ENCODE measurements at places on chromosomes 11 and 22. TPM values are rescaled to one million over a fixed set of nuclear protein-coding genes. Genes with fewer than 3 reads are reported as not detected.

- DNase-seq, result no peak
These were observed 688 bp upstream of the LRRC74B start for GRCh38 chr22:21044931-21045584.

- DNase-seq, result no peak
These were observed 18.8 kb upstream of the FAR1 start for GRCh38 chr11:13649619-13650018.

DNA sequence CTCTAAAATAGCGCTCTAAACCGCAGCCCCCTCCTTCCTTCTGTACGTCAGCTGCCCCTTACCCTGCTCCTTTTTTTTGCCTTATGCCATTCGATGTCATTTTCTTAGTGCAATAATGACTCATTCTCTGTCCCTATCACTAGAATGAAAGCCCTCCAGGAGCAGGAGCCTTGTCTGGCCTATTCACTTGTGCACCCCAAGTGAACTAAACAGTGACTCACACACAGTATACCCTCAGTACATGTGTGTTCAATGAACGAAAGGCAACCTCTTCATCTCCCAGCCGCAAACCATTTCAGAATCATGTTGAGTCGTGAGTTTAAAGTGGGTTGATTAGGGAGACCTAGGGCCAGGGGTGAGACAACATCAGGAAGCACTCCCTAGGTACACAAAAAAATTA lies 50.7 kb upstream of the SPATA19 start:
- DNase-seq, result no peak

- no peak for DNase-seq
These were observed 28.2 kb downstream of the C2CD3 start for GRCh38 chr11:74142624-74143023.

DNA sequence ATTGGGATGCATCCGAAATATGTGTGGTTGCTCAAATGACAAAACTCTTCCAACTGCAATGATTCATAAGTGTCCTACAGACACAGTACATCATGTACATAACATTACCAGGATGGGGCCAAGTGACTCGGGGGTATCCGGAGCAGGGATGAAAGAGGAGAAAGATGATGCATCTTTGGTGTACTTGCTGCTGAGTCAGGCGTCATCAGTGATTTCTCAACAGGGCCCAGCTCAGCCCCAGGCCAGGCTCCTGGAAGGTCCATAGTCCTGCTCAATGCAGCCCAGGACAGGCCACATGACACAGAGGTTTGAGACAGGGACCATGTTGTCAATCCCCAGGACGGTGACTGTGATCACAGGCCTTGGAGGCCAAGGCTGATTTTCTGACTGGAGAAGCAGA lies 59.3 kb downstream of the GGTLC2 start:
- no peak for DNase-seq

The SAA4 gene
- total RNA-seq, result 0.61 TPM

DNA sequence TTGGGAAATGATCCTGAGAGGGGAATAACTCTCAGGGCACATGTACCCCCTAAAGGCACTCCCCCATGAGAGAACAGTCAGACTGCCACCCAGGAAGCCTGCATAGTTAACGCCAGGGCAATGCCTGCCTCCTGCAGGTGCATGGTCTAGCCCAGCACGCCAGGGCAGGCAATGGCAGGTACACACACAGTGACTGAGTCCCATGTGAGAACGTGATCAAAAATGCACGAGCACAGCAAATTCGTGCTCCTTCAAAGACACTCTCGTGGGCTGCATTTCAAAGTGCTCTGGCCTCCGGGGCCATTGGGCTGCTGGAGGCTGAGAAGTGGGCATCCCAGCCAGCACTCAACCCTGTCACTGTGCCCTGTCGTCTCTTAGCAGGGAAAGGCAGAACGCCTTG lies 79.7 kb downstream of the SHANK2 start:
- no peak for DNase-seq

DNA sequence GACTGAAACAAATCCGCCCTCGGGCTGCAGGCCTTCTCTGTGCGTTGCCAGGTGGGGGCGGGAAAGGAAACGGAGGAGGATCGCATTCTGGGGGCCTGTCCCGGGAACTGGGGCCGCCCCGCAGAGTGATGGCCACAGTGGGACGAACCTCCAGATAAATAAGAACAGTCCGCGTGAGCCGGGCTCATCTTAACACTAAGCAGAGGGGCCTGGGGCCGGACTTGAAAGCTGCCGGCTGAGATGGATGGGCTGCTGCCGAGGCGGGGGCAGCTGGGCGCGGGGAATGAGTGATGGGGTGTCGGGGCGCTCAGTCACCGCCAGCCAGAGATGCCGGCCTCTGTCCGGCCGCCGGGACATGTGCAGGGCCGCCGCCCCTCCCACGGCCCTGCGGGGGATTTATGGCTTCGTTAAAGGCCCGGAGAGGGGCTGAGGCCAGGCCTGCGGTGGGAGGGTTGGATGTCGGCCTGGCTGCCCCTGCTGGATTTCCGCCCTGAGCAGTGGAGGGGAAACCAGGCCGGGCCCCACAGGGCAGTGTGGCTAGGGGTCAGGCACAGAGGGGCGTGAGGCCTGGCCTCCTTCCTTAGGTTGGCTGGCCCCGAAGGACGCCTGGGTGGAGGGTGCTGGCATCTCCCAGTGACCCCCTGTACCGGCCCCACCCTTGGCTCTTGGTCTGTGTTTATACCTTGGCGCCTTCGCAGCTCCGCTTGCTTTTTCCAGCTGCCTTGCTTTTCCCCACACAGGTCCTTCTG lies 45.3 kb upstream of the CD82 start:
- DNase-seq, result no peak

GRCh38 chr22:32059426-32059825 lies 16.4 kb downstream of the SLC5A1 start:
- no peak for DNase-seq

GRCh38 chr11:76173663-76174062 lies 32.6 kb downstream of the WNT11 start:
- DNase-seq, result no peak

The SCGB1A1 gene
- total RNA-seq, result 1.5 TPM

DNA sequence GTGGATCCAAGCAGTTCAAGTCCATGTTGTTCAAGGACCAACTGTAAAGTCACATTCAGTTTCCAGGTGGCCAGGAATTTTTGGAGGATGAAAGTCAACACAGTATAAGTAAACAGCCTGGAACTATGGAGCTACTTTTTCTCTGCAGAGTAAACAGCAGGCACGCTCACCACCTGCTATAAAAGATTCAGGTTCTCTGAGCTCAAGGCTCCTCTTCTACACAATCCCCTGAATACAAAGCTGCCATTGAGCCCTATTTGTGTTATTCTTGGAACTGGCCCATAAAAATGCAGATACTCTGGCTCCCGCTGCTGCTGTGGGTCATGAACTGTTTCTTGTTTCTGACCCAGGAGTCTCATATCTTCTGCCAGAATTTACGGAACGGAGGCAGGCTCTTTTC lies 56.9 kb upstream of the PRR5 start:
- DNase-seq, result no peak

DNA sequence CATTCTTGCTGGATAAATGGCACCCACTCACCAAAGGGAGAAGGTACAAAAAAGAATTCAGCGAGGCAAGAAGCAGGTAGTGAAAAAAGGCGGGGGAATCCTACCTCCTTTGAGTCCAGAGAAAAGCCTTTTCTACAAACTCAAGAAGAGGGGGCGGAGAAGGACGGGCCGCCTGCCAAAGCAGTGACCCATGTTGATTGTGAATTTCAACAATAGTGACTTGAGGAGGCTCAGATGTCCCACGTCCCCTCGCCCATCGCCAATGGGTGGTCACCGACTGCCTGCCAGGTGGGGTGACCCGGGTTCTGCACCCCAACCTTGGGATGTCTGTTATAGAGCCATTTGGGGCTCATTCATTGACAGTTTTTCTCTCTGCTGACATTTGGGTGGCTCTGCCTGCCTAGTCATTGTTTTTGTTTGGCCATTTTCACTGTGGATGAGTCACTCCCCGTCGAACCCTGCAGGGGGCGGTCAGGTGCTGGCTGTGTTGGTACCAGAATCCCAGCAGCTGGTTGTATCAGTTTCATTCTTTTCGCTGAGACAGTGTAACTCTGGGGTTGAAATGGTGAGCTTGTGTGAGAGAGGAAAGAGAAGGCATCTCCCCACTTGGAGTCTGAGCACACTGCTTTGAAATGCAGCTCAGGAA lies 163.4 kb upstream of the NCAM1 start:
- no peak for DNase-seq

DNA sequence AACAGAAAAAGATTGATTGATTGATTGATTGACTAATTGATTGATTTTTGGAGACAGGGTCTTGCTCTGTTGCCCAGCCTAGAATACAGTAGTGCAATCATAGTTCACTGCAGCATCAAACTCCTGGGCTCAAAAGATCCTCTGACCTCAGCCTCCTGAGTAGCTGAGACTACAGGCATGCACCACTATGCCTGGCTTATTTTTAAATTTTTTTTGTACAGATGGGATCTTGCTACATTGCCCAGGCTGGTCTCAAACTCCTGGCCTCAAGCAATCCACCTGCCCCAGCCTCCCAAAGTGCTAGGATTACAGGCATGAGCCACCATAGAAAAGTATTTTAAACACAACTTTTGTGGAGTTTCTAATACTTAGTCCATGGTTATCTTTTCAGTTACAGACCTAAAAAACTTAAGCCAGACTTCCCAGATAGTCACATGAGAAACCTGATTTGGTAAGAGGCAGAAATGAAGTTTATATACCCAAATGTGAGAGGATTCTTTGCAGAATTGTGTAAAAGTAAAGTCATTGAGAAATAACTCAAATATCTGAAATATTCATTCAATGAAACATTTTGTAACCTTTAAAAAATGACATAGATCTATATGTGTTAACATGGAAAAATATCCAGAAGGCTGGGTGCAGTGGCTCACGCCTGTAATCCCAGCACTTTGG lies 186.5 kb downstream of the SWAP70 start:
- DNase-seq, result no peak

DNA sequence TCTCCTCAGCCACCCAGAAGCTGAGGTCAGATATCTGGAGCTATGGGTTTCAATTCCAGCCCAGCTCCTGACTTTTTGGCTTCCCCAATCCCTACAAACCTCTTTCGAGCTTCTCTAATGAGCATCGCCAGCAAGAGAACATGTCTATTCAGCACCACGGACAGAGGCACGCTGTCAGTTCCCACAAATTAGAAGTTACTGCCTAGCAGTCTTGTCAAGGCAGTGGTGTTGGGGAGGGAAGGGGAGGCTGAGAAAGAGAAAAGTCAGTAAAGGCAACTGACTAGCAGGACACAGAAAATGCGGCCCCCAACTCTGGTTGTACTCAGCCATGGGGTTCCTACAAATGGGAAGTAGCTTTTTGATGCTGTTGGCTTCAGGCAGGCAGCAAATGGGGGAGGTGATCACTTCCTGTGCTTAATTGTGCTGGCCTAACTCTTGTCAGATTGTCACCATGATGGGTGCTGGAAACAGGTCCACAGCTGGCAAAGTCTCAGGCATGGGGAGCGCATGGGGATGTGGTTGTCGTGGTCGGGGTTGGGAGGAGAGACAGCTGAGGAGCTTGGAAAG lies 205.9 kb downstream of the ST3GAL4 start:
- peak; percentile 23 for DNase-seq

GRCh38 chr22:32005453-32005852 lies 37.6 kb upstream of the SLC5A1 start:
- DNase-seq, result no peak

All from thymus (tissue), 14 donors.